ENCODE measurements at places on chromosomes 16 and 17.

DNA sequence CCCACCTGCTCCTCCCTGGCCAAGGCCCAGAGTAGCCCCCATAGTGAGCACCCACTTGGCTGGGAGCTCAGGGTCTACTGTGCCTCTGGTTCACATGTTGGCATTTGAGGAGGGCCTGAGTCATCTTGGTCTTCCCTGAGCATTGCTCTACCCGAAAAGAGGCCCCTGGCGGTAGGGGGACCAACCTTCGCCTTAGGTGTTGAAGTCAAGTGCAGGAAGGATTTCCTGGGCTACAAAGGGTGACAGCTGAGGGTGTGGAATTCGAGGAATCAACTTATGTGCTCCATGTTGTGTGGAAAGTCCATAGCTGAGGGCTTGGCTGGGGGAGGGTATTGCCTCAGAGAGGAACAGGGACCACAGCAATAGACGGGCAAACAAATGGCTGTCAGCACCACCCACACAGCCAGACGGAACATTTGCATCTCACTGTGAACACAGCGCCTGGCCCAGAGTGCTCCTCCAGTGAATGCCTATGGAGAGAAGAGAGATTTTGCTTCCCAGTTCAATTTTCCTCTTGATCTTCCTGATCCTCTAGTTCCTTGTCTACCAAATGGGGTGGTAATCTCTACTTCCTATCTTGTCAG, 35.6 kb upstream of the NGFR start:
- no peak for DNase-seq

GRCh38 chr16:56870276-56870888, 5.4 kb downstream of the SLC12A3 start:
- no peak for DNase-seq

DNA sequence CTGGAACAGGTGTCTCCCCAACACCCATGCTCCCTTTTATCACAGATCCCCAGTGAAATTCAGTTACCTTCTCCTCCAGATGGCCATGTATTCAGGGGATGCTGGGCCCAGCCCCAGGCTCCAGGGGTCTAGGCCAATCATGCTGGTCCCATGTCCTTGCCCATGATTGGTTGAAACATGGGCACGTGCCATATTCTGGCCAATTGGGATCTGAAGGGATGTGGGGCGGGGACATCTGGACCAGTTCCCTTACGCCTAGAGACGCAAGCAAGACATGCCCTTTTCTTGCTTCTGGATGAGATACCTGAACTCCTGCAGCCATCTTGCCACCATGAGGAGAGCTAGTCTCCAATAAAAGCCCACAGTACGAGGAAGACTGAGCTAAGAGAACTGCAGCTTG, 31.0 kb upstream of the ST6GALNAC1 start:
- DNase-seq: no peak

DNA sequence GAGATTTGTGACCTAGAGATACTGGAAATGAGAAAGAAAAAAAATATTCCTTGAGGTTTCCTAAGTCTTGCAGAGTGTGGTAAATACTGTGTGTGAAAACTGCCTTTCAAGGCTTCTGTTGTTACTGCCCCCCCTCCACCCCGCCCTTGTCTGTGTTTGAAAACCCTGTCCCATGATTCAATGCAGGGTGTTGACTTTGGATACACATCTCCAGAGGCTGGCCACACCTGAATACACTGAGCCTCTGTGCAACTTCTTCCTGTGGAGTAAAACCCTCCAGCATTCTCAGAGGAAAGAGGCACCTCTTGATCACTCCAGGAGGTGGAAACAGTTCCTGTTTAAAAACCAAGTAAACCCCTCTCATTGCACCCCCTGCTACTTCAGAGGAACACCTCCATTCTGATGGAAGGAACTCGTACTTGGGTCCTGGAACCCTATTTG, 123.0 kb upstream of the CACNG5 start:
- DNase-seq: no peak

DNA sequence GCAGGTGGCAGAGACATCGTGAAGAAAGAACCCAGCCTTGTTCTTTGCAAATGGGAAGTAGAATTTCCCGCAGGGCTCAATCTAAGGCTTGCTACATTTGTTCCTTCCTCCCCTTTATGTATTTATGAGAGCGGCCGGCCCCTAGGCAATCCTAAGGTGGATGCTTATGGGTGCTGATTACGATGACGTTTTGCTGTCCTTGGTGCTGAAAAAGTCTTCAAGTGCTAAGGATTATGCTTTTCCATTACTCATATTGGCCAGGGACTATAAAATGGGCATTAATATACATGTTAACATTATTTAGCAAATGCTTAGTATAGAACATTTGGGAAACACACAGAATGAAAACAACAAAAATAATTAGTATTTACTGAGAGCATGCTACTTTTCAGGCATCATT, 313.3 kb upstream of the XYLT1 start:
- DNase-seq: no peak

- no peak for DNase-seq
Observed at GRCh38 chr17:63945784-63946439, 13.8 kb upstream of the CD79B start.

DNA sequence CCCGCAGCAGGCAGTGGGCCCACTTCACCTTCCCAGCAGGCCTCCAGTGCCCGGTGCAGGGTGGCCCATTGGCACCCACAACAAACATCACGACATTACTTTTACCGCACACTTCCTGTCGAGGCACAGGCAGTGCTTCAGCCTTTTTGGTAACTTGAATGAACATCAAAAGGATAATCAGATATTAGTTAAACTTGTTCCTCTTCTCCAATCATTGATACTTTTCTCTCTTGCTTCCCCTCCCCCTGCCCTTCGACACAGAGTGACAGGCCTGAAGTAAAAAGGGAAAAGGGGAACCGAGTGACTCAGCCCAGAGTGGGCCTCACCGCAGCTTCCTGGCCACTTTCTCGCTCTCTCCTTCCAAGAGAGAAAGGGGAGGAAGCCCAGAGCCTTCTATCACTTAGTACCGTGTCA, 507.0 kb downstream of the MAF start:
- DNase-seq: no peak

DNA sequence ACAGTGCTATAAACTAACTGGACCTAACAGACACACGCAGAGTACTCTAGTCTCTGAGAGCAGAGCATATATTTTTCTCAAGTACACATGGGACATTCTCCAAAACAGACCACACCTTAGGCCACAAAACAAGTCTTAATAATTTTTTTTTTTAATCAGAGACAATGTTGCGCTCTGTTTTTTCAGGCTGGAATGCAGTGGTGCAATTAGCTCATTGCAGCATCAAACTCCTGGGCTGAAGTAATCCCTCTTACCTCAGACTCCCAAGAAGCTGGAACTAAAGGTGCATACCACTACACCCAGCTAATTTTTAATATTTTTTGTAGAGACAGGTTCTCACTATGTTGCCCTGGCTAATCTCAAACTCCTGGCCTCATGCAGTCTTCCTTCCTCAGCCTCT, 37.7 kb downstream of the ULK2 start:
- no peak for DNase-seq

- peak; percentile 15 for DNase-seq
Observed at GRCh38 chr16:87406495-87407088, 14.5 kb downstream of the MAP1LC3B start.

GRCh38 chr16:60748366-60748765, 1287.9 kb downstream of the CDH8 start:
- no peak for DNase-seq

All from omental fat pad (tissue), 4 donors.